ENCODE measurements at places on chromosomes 12 and 14.

DNA sequence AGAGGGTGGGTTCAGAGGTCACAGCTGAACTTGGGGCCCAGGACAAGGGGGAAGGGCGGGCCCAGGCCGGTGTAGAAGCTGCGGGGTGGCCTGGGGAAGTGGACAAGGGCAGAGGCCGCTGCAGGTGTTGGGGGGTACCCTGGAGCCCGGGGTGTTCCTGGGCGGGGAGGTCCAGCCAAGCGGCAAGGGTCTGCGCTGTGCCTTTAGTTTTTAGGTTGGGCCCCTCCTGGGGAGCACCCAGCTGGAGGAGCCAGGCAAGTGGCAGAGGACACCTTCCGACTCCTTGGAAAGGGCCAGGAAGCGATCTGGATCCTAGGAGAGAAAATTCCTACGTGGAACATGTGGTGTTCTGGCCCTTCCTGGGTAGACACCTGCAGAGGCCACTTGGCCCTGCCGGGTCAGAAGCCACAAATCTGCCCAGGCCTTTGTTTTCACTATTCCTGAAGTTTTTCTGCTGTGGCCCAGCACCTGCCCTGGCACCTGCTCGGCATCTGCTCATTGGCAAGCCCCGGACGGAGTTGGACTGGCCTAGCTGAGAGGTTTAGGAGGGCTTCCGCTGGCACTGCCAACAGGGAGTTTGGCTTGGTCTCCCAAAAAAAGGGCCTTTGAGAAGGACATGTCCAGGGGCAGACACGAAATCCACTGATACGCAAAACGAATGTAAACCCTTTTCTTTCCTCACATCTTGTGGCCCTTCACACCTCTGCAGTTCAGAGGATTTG is 61.1 kb downstream of the SMUG1 start:
- no peak for DNase-seq

DNA sequence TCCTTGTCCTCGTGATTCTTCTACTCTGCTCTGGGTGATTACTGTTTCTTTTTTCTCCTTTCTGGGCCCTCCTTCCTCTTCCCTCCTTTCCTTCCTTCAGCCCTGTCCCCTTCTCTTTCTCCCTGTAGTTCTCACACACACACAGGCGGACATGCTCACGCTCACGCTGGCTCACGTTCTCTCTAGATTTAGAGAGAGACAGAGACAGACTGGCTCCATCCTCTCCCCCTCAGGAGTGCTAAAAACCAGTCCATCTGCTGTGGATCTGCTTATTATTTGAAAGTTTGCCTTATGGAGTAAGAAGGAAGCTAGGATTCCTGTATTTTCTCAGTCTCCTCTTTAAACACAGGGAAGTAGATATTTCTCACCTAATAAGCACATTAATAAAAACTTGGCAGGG is 48.1 kb downstream of the KCNA1 start:
- DNase-seq, result no peak

- DNase-seq, result no peak
These were observed 11.3 kb downstream of the VASH1 start for GRCh38 chr14:76772300-76773187.

GRCh38 chr12:128079446-128079845 is 187.5 kb upstream of the TMEM132C start:
- no peak for DNase-seq
